Activated CD4-positive, alpha-beta T cell treated with anti-CD3 and anti-CD28 coated beads, Interleukin-2, amount 10 ng/mL, durations not matched to agents 7 days and 5 days (primary cell): ENCODE measurements at places on chromosomes 5 and 9.

GRCh38 chr9:91354881-91355280, 6.8 kb downstream of the AUH start:
- no peaks in the 10 kb centered on the region for H3K27me3 ChIP-seq
- H3K36me3 ChIP-seq: peaks cover 42% of the 10 kb centered on the region
- DNase-seq: no peak
- H3K4me1 ChIP-seq: peaks cover 51% of the 10 kb centered on the region
- no peak overlapping the region for H3K4me3 ChIP-seq

- no peak overlapping the region for H3K27ac ChIP-seq
- no peak overlapping the region for H3K4me3 ChIP-seq
- H3K36me3 ChIP-seq: no peaks in the 10 kb centered on the region
- no peaks in the 10 kb centered on the region for H3K27me3 ChIP-seq
- no peak for DNase-seq
- H3K4me1 ChIP-seq: no peaks in the 10 kb centered on the region
Observed at GRCh38 chr5:106481374-106481773, 1189.4 kb downstream of the EFNA5 start.

GRCh38 chr5:130066644-130067043, 162.4 kb downstream of the CHSY3 start:
- H3K36me3 ChIP-seq: no peaks in the 10 kb centered on the region
- no peaks in the 10 kb centered on the region for H3K4me1 ChIP-seq
- no peak overlapping the region for H3K4me3 ChIP-seq

DNA sequence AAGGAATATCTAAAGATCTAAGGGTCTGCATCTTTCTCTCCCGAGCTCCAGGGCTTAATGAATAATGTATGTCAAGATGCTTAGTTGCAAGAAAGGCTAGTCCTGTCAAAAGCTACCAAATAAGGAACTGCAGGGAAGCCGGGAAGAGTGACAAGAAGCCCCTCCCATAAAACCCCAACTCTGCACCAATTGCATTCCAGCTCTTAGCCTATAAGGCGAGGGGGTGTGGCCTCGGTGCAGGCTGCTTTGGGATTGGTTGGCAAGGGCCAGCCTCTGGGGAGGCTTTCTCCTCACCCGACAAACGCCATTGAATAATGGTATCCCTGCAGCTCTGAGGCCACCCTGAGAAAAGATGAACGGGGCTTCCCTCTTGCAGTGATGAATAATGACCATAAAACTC, 416.9 kb downstream of the RAB3C start:
- no peak overlapping the region for H3K4me3 ChIP-seq
- H3K27me3 ChIP-seq: no peaks in the 10 kb centered on the region
- H3K27ac ChIP-seq: no peak overlapping the region

DNA sequence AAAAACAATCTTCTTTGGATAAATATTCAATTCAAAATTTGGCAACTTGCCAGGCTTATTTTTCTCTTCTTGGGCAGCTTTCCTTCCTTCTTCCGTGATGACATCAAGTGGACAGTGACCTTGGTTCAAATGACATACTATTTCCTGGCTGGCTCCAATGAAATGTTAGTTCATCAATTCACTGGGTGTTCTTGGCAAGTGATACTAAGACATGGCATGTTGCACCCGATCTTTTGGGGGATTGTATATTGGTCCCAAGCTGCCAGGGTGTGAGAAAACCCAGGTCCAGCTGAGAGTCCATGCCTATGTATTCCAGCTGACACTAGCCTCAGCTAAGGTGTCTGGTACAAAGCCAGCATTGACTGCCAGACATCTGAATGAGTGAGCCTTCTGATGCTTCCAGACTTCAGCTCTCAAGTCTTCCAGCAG, 252.9 kb downstream of the MAT2B start:
- no peak for DNase-seq
- H3K4me1 ChIP-seq: no peaks in the 10 kb centered on the region
- no peaks in the 10 kb centered on the region for H3K36me3 ChIP-seq
- H3K4me3 ChIP-seq: no peak overlapping the region
- H3K27ac ChIP-seq: no peak overlapping the region

DNA sequence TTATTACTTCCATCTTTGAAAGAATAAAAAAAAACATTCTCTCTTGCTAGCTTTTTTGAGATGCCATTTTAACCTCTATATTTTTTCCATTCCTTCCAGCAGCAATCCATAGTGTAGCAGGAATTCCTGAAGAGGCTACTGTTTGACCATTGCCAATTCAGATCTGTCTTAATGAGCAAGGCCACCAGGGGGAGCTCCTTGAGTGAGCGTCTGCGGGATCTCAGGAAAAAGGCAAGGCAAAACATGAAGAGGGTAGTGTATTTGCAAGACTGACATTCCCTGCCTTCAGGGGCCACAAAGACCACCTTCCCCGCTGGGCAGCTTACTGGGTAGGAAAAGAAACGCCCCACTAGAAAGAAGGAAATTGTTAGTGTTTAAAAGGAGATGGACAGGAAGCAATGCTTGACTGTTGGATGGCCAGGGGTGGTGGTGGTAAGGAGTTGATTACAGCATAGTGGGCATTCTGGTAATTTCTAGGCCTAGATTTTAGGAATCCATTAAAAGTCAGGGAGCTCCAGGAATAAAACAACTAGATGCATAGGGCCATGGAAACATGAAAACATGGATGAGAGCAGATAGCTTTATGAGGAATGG, 206.6 kb upstream of the HAPLN1 start:
- peak; percentile 28 for DNase-seq
- no peaks in the 10 kb centered on the region for H3K4me1 ChIP-seq
- no peak overlapping the region for H3K4me3 ChIP-seq
- no peaks in the 10 kb centered on the region for H3K36me3 ChIP-seq
- no peaks in the 10 kb centered on the region for H3K27me3 ChIP-seq

DNA sequence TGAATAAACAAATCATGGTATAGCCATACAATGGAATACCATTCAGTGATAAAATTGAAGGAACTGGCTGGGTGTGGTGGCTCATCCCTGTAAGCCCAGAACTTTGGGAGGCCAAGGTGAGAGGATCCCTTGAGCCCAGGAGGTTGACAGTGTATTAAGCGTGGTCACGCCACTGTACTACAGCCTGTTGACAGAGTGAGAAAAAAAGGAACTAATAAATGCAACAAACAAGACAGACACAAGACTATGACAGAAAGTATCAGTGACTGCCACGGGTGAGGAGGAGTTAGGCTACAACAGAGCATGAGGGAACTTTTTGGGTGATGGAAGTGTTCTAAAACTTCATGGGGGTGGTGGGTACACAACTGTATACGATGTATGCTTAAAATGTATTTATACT, 2.2 kb downstream of the FNIP1 start:
- no peak for DNase-seq
- H3K4me1 ChIP-seq: peaks cover 38% of the 10 kb centered on the region
- peaks cover 42% of the 10 kb centered on the region for H3K36me3 ChIP-seq
- H3K27ac ChIP-seq: peak overlapping the region; percentile 33

DNA sequence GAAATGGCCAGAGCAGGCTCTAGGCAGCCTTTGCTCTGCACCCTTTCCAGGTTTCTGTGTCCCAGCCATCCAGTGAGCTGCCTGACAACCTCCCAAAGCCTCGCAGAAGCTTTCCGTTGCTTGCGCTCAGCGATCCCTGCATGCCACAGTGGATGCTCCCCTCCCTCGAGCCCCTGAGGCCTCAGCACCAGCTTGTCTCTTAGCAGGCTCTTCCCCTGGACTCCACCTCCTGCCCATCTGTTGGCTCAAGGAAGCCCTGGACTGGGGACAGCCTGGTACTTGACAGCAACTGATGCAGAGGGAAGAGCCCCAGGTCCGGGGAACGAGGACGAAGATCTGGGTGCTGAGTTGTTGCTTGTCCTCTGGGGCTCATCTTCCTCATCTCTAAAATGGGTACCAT, 23.2 kb downstream of the TSPAN17 start:
- no peak overlapping the region for H3K27ac ChIP-seq
- no peaks in the 10 kb centered on the region for H3K36me3 ChIP-seq
- DNase-seq: no peak
- no peaks in the 10 kb centered on the region for H3K4me1 ChIP-seq

DNA sequence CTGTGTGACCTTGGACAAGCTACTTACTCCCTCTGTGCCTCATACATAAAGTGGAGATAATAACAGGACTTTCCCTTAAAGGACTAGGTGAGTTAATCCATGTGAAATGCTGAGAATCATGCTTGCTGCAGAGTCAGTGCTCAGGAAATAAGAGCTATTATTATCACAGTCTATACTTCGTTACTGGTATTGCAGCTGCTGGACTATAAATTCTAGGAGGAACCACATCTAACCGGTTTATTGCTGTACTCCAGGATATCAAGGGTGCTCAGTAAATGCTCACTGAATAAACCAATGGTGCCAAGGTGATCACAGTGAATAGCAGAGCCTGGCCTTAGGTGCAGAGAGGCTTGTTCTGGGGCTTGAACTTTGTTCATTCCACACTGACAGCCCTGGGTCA, 69.3 kb downstream of the HSPA4 start:
- DNase-seq: no peak
- H3K27ac ChIP-seq: no peak overlapping the region
- no peaks in the 10 kb centered on the region for H3K36me3 ChIP-seq
- no peaks in the 10 kb centered on the region for H3K4me1 ChIP-seq

GRCh38 chr5:79507251-79508205, 6.4 kb downstream of the HOMER1 start:
- H3K27ac ChIP-seq: no peak overlapping the region
- DNase-seq: no peak
- H3K4me1 ChIP-seq: peaks cover 8% of the 10 kb centered on the region
- H3K36me3 ChIP-seq: no peaks in the 10 kb centered on the region

DNA sequence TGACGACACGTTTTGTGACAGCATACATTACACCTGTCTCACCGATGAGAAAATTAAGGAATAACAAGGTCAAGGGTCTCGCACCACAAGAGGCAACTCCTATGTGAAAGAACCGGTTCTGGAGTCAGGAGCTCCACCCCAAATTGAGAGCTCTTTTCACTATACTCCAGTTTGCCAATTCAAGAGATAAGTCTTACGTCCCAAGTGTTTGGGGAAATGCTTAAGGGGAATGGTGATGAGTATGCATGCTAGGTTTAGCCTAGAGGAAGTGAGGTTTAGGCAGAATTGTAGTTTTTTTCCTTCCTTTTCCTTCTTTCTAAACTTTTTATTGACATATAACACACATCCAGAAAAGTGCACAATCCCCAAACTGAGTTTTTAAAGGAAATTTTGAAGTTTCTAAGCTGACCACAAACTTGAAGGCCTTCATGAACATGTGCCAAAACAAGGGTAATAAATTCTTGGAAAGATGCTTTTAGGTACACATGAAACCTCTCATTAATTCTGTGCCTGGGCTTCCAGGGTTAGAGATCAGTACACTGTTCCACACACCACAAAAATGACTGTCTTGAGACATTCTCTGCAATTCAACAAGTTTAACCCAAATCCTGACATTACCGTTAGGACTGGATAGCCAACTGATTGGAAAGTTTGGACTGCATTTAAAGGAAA, 127.6 kb upstream of the SLC1A3 start:
- no peak for DNase-seq
- H3K27me3 ChIP-seq: no peaks in the 10 kb centered on the region
- H3K4me3 ChIP-seq: no peak overlapping the region
- H3K27ac ChIP-seq: no peak overlapping the region
- no peaks in the 10 kb centered on the region for H3K36me3 ChIP-seq

GRCh38 chr5:139482050-139482889, at the start of gene STING1:
TSS of gene STING1 (minus strand) at chr5:139482758. CDS start at chr5:139481704, 1,054 bp downstream.
- H3K4me1 ChIP-seq: peaks cover 43% of the 10 kb centered on the region
- H3K4me3 ChIP-seq: peak within 1 kb of the TSS; percentile 82
- peak within 1 kb of the TSS; percentile 95 for H3K27ac ChIP-seq

DNA sequence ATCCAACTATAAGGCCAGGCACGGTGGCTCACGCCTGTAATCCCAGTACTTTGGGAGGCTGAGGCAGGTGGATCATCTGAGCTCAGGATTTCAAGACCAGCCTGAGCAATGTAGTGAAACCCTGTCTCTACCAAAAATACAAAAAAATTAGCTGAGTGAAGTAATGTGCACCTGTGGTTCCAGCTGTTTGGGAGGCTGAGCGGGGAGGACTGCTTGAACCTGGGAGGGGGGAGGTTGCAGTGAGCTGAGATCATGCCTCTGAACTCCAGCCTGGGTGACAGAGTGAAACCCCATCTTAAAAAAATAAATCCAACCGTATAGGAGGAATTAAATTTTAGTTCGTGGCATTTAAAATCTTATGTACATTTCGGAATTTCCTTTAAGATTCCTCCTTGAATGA, 123.4 kb downstream of the CDC42SE2 start:
- H3K27me3 ChIP-seq: no peaks in the 10 kb centered on the region
- H3K4me1 ChIP-seq: peaks cover 79% of the 10 kb centered on the region
- H3K36me3 ChIP-seq: peaks cover 69% of the 10 kb centered on the region
- no peak overlapping the region for H3K4me3 ChIP-seq
- H3K27ac ChIP-seq: no peak overlapping the region

DNA sequence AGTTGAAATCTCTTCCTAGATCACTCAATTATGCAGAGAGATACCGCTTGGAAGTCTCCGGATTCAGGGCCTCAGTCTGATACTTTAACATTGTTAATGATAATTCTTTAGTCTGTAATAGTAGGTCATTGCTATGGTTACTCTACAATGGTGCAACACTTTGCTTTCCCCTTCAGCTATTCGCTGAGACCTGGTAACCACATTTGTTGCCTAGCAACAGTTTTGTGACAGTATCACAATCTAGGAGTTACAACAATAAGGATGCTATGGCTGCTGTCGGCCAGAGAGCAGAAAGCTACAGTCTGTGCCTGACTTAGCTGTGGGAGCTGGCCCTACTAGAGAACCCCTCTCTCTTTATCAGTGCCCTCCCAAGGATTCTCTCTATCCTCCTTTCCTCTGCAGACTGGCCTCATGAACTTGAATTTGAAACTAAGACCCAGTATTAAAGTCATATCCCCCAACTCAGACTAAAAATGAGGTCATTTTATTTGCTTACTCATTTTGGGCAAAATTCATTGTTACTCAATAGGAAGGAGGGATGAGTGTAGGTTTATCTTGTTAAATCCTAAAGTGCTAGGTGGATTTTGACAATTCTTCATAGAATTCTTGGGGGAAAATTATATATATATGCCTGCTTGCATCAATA, 39.3 kb downstream of the NR2F1 start:
- no peak overlapping the region for H3K27ac ChIP-seq
- peak; percentile 17 for DNase-seq
- peaks cover 42% of the 10 kb centered on the region for H3K27me3 ChIP-seq
- no peak overlapping the region for H3K4me3 ChIP-seq
- H3K36me3 ChIP-seq: peaks cover 1% of the 10 kb centered on the region
- peaks cover 17% of the 10 kb centered on the region for H3K4me1 ChIP-seq

GRCh38 chr5:125497651-125498050, 751.2 kb upstream of the ZNF608 start:
- no peak overlapping the region for H3K27ac ChIP-seq
- DNase-seq: no peak
- H3K4me3 ChIP-seq: no peak overlapping the region

GRCh38 chr9:38039090-38039906, 29.7 kb downstream of the SHB start:
- DNase-seq: no peak
- H3K36me3 ChIP-seq: no peaks in the 10 kb centered on the region
- no peak overlapping the region for H3K27ac ChIP-seq
- no peaks in the 10 kb centered on the region for H3K4me1 ChIP-seq
- no peak overlapping the region for H3K4me3 ChIP-seq

- H3K4me3 ChIP-seq: no peak overlapping the region
- H3K4me1 ChIP-seq: no peaks in the 10 kb centered on the region
- no peak for DNase-seq
- peaks cover 2% of the 10 kb centered on the region for H3K27me3 ChIP-seq
- no peaks in the 10 kb centered on the region for H3K36me3 ChIP-seq
Observed at GRCh38 chr5:110968246-110969005, 103.1 kb upstream of the TSLP start.
